Hematopoietic multipotent progenitor cell (in vitro differentiated cells): ENCODE measurements at places on chromosomes 1 and 21.
A peak's percentile ranks its signal among the peaks of the same experiment; 100 is the strongest.

- DNase-seq, result no peak
Observed at GRCh38 chr1:12475530-12475934, 142.5 kb downstream of the DHRS3 start.

GRCh38 chr1:58933599-58933926 is 149.7 kb upstream of the JUN start:
- DNase-seq, result no peak

DNA sequence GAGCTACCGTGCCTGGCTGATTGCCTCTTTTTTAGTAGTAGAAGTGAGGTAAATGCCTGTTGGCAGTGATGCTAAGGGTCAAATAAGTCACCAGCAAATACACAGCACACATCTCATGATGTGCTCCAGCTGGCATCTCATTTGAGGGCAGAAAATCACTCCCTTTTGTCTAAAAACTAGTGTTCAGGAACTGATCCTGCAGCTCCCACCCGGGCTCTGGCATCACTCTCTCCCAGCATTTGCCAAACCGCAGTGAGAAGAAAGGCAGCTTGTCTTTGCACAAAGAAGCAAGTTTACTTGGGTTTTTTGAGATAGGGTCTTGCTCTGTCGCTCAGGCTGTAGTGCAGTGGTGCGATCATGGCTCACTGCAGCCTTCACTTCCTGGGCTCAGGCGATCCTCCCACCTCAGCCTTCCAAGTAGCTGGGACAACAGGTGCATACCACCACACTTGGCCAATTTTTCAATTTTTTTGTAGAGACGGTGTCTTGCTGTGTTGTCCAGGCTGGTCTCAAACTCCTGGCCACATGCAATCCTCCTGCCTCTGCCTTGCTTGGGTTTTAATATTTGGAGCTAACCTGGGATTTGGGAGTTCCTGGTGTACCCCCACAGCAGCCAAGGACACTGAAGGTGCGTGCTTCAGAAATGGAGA is 4.1 kb downstream of the RBP7 start:
- no peak for DNase-seq

- peak; percentile 22 for DNase-seq
Observed at GRCh38 chr1:92536980-92537884, 50.5 kb upstream of the GFI1 start.

DNA sequence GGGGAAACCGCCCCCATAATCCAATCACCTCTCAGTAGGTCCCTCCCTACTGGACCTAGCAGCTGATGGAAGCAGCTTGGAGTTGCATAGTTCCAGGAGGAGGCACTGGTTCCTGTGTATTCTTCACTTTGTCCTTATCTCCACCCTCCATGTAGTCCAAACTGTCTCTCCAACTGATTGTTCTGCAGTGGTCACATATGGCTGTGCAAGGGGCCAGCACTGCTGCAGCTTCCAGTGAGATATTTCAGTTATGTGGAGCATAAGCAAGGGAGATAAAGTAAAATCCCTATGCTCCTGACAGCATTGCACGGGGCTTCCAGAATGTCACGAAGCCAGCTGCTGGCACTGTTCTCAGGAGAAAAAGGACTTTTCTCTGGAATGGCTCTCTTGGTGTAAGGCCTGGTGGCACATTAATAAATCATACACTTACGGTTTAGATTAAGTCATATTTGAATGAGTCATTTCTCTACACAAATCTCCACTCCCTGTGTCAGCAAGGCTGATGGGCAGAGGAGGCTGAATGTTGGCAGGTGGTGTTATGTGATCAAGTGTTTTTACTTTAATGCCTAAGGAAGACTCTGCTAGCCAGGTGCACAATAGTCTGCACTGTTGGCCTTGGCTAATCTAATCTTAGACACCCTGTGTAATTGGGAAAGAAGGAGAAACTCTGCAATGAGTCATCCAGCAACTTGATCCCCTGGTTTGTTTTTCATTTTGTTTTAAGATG is 93.4 kb downstream of the KCNK1 start:
- no peak for DNase-seq
